Left lobe of liver (tissue), 2 donors: ENCODE measurements at places on chromosomes 12 and 14.

DNA sequence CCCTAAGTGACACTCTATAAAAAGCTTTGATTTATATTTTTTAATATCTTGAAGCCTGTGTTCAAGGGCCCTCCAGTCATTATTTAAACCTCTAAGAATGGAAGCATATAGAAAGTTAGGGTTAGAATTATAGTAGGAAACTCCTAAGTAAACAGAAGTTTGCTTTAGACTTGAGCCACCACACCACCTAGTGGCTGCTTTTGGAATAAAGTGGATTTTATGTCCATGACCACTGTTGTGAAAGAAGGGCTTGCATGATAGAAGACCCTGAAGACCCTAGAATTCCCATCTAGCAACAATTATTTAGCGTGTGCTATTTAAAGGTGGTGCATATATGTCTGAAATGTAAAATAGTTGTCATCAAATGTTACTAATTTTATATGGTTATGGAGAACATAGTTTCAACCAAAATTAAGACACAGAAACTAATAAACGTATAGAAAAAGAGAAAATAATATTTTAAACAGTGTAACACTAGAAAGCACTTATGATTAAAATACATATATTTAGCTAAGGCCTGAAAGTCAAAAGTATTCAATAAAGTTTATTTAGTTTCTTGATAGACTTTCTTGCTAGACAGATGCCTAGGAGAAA lies 21.3 kb downstream of the LRRIQ1 start:
- no peak for DNase-seq

- no peak for DNase-seq
These were observed 890 bp upstream of the BCL7A start for GRCh38 chr12:122020795-122021192.

DNA sequence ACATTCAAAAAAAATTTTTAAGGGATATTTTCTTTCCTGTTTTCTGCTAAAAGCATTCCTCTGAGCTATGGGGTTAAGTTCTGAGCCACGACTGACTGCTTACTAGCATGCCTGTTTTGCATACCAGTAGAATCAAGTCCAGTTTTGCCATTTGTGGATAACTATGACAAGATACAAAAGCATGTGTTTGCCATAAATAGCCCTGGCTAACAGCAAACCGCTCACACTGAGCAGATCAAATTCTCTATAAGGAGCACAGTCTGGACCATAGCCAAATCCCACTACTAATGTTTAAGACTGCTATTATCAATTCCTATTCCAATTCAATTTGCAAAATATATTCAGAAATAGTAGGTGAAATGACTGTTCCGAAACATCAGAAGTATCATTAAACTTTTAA lies 3.2 kb downstream of the CFL2 start:
- no peak for DNase-seq

GRCh38 chr12:13390381-13390861 lies 193.9 kb downstream of the EMP1 start:
- peak; percentile 97 for DNase-seq

DNA sequence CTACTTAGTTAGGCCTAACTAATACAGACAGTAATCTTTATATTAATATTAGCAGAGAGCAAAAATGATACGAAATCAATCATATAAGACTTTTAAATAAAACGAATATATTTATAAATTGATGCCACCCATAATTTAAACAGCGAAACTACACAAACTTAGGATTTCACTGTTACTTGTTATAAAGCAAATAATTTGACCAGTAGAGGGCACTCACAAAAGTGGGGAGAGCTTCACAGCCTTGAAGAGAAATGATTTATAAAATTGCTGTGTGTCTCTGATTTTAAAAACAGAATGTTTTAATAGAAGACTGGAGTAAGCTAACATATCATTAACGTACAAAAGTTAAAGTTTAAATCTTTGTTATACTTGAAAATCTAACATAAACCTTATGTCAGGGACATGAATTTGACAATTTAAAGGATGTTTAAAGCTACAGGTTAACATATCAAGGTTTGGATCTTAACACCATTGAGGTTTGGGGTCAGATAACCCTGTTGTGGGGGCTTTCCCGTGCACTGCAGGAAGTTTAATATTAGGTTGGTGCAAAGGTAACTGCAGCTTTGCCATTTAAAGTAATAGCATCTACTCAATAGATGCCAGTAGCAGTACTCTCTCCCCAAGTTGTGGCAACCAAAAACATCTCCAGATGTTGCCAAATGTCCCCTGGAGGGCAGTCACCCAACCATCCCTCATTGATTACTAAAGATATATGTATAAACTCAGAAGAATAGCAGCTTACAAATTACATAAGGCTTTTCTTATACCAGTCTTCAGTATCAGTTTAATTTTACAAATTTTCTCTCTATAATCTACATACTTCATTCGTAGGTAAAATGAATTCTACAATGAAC lies 9.3 kb downstream of the KRAS start:
- no peak for DNase-seq

GRCh38 chr12:94101738-94102660 lies 46.4 kb upstream of the PLXNC1 start:
- DNase-seq, result peak; percentile 79

- DNase-seq, result no peak
These were observed 207.0 kb upstream of the CDKN3 start for GRCh38 chr14:54189748-54190354.

GRCh38 chr12:19992311-19992710 lies 376.0 kb upstream of the PDE3A start:
- no peak for DNase-seq

DNA sequence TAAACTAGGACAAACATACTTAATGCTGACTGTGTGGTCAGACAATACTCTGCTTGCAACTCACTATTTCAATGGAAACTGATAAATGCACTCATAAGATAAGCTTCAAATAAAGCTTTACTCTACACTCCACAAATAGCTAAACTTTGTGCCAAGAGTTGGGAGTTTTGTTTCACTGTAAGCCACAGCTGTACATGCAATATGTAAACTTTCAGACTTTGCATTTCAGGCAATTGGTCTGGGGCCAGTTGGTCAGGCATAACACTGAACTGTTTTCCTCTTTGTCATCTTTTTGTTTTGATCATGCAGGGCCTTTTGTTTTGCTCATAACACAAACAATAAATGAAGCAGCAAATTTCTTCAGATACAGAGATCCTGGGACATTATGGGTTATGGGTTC lies 426.2 kb downstream of the IPO8 start:
- no peak for DNase-seq

DNA sequence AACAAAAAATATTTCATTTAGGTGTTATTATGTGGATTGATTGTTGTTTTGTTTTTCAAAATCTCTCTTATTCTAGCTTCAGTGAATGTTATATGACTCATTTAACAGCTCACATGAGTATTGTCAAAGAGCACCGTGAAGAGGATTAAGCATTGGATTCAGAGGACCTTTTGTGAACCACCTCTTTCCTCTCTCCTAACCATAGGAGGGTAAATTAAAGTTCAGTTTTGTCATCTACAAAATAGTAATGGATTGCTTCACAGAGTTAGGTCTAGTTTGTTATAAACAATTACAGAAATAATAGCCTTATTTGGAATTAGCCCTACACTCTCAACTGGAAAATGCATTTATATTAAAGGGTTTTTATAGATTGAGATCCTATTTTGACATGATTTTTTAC lies 962 bp upstream of the KERA start:
- DNase-seq, result no peak

GRCh38 chr12:3061059-3061458 lies 16.1 kb upstream of the TSPAN9 start:
- no peak for DNase-seq

- DNase-seq, result no peak
These were observed 14.2 kb upstream of the ANKRD9 start for GRCh38 chr14:102523569-102524450.
